ELF-1 (cell line): ENCODE measurements at places on chromosomes 12 and 14.

- no peak for DNase-seq
Measured at GRCh38 chr12:78530100-78530765, 334.3 kb upstream of the SYT1 start.

DNA sequence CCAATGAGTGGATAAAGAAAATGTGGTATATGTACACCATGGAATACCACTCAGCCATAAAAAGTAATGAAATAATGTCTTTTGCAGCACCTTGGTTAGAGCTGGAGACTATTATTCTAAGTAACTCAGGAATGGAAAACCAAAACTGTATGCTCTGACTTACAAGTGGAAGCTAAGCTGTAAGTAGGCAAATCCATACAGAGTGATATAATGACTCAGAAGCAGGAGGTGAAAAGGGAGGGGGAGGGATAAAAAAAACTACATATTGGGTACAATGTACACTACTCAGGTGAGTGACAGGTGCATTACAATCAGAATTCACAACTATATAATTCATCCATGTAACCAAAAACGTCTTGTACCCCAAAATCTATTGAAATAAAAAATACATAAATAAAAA is 15.1 kb upstream of the CLEC1A start:
- DNase-seq = no peak

GRCh38 chr12:54147186-54147585 is 41.6 kb downstream of the SMUG1 start:
- DNase-seq = no peak

DNA sequence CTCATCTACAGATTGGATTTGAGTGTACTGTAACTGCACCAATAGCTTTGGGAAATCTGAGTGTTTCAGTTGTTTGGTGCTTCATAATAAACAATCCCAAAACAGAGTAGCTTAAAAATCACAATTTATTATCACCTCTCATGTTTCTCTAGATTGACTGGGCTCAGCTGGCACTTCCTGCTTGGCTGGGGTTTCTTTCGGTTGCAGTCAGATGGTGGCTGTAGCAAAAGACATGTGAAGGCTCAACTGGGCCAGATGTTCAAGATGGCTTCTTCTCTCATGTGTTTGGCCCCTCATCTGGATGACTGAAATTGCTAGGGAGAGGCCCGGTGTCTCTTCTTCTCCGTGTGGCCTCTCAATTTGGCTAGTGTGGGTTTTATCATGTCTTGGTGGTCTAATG is 12.1 kb upstream of the BMP4 start:
- DNase-seq = no peak

GRCh38 chr14:98957211-98958047 is 314.6 kb downstream of the BCL11B start:
- DNase-seq = no peak

DNA sequence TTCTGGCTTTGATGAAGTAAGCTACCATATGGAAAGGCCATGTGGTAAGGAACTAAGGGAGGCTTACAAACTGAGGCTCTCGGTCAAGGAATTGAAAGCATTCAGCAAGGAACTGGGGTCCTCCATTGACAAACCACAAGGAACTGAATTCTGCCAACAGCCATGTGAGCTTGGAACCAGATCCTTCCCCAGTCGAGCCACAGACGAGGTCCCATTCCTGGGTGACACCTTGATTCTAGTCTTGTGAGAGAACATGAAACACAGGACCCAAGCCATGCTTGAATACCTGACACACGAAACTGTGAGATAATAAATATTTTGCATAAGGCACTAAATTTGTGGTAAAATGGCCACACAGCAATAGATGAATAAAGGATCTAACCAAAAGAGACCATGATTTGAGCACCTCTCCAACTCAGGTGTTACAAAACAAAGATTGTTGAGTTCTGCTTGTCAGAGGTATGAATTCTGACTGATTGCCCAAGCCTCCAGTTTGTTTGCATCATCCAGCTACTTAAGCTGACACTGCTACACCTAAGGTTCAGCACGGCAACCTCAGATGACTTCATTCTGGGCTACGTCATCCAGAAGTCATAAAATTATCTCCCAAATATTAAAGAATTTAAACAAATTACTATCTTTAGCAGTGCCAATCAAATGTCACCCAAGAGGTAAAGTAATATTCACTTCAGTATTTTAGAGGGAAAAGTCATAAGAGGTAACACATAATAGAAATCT is 59.4 kb downstream of the GARIN6 start:
- no peak for DNase-seq

- DNase-seq = no peak
Measured at GRCh38 chr12:64671681-64672080, 61.4 kb downstream of the RASSF3 start.

- DNase-seq = no peak
Measured at GRCh38 chr14:85798856-85799255, 268.9 kb downstream of the FLRT2 start.

DNA sequence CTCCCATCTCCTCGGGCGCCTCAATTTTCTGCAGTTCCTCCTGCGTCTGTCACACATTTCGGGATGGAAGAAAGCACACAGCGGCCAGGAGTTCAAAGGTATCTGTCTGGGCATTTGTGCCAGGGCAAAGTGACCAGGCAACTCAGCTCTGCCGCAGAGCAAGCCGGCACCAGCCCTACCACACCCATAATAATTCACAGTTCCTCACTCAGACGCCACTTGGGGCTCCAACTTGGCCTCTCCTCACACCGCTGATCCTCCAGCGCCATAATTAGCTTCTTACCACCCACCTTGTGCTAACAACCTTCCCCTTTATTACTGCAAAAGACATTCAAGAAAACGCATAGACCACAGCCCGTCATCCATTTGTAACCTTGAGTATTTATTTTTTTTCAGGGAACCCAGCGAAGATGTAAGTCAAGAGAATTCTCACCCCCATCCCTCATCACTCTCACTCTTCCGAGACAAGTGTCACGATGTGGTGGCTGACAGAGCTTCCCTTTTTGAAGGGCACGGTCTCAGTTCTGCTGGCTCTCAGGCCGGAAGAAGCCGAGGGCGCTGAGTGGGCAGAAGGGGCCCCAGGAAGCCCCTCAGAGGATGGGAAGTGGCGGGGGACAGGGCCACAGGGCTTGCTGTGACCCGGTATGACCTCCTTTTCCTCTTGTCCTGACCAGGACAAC is 25.2 kb upstream of the NCOR2 start:
- no peak for DNase-seq

GRCh38 chr14:71289536-71289935 is 382.3 kb downstream of the PCNX1 start:
- peak; percentile 33 for DNase-seq

DNA sequence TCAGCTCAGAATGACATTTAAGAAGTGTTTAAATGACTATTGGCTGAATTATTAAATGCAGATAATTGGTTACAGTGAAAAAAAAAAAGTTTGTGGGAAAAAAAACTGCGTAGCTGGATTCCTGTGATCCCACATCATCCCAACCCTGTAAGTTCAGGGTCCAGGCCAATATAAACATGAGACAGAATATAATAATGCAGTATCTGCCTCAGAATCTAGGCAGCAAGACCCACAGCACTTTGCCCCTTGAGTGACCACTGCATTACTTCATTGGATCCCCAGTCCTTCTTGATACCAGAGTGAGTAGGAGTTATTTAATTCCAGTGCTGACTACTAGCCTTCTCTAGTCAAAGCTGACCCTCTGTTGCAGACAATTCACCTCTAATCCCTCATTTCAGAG is 272.6 kb downstream of the CCER1 start:
- DNase-seq = no peak

DNA sequence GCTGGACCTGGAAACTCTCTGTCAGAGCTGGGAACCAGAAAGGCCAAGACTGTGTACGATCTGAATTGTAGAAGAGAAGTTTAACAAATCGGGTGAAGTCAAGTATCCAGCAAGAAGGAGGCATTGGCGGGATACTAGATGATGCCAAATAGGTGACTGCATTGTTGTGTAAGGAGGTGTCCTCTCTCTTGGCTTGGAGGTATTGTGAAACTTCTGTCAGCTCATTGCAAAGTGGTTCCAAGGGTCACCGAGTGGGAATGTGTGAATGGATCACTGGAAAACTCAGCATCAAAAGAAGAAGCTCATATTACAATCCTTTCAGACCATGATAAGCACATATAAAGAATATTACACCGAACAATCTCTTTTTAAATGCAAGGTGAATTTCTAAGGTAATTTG is 11.7 kb downstream of the NAV3 start:
- DNase-seq = no peak

GRCh38 chr14:59695198-59695597 is 118.6 kb upstream of the CCDC175 start:
- no peak for DNase-seq

GRCh38 chr14:61992926-61993325 is 230.7 kb downstream of the SNAPC1 start:
- DNase-seq = no peak

- DNase-seq = peak; percentile 96
Measured at GRCh38 chr14:68824517-68825347, 31.9 kb upstream of the ZFP36L1 start.

DNA sequence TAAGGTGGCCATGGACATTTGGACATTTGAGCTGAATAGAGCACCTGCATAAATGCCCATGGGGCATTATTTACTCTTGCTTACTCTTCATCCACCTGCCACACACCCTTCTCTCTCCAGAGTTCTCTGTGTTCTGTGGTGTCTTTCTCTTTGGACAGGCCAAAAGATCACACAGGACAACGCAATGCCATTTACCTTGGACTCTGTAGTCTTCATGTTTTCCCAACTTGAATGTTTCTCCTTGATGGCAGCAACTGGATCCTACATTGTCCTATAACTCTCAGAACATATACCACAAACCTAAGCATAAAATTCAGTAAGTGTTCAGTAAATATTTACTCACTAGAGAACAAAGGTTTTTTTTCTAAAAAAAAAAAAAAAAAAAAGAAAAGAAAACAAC is 41.7 kb upstream of the PTHLH start:
- DNase-seq = no peak

- no peak for DNase-seq
Measured at GRCh38 chr14:99563749-99564129, 40.3 kb downstream of the CCDC85C start.

- peak; percentile 30 for DNase-seq
Measured at GRCh38 chr12:120429368-120429767, 8.5 kb upstream of the COX6A1 start.

DNA sequence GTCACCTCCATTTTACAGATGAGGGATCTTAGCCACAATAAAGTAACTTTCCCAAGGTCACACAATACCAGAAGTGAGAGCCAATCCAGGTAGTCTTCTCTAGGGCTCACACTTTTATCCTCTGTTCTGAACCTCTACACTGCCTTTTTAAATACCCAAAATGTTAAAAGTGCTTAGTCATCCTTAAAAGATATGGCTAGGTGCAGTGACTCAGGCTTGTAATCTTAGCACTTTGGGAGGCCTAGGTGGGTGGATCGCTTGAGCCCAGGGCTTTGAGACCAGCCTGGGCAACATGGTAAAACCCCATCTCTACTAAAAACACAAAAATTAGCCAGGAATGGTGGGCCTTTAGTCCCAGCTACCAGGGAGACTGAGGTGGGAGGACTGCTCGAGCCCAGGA is 104.1 kb upstream of the PPP4R3A start:
- DNase-seq = no peak

- peak; percentile 96 for DNase-seq
Measured at GRCh38 chr14:99562856-99563748, 40.9 kb downstream of the CCDC85C start.

DNA sequence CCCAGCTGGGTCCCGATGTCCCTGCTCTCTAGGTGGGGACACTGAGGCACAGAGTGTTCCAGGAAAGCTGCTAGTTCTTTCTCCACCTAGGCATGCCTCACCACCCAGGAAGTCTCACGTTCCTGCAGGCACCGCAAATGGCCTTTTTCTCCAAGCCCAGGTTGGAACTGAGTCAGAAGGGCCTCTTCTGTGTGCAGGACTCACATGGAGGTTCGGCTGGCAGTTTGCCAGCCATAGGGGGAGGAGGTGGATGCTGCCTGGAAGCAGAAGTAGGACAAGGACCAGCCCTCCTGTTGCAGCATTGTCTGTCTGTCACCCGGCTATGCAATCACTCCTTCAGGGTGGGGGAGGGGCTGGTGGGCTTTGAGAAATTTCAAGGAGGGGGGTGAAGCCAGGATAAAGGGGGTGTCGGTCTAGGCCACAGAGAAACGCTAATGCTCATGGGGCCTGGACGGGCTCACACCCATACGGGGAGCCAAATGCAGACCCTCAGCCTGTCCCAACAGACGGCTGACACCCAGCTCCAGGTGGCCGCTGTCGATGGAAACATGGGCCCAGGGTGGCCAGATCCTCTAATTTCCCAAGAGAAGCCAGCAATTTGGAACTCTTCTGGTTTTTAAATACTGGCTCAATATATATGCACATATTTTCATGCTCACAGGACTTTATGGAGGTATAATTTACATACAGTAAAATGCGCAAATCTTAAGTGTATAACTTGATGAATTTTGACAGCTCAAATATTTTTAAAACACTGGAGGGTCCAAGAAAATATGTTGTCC is 120.5 kb downstream of the PHETA1 start:
- no peak for DNase-seq
